Astrocyte (in vitro differentiated cells and primary cell): ENCODE measurements at places on chromosomes 11 and 22.

DNA sequence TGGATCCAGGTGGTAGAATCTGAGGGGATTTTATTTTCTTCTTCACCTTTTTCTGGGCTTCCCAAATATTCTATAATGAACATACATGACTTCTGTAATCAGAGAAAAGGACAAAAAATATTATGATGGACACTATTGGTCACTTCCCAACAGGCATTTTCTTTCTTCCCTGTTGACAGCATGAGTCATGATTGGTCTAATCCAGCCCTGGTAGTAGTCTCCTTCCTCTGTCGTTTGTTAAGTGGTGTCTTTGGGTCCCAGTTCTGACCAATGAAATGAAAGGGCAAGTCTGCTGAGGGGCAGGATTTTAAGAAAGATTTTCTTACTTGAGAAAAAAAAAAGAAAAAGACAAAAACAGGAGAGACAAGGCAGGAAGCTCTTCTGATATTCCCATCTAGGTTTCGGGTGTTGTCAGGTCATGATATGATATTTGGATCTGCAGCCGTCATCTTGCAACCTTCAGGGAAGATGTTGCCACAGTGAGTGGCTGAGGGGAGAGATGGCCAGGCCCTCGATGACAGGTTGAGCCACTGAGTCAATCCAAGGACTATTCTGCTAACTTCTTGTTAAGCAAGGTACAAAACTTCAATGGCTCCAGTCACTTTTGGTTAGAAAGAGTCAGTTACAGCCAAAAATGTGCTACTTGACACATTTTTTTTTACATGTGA is 23.3 kb upstream of the PLEKHB1 start:
- no peak for DNase-seq

- no peak for DNase-seq
These were observed 41.1 kb downstream of the RPS6KA4 start for GRCh38 chr11:64400102-64400501.

- DNase-seq = no peak
These were observed 294.6 kb upstream of the CTSC start for GRCh38 chr11:88632163-88632562.

- DNase-seq = no peak
These were observed 125.7 kb downstream of the WT1 start for GRCh38 chr11:32309530-32310213.

GRCh38 chr11:87583931-87584330 is 546.2 kb downstream of the TMEM135 start:
- no peak for DNase-seq

- peak; percentile 49 for DNase-seq
These were observed 969 bp downstream of the CCDC117 start for GRCh38 chr22:28773461-28773867.

GRCh38 chr11:78952175-78952574 is 377.5 kb upstream of the NARS2 start:
- no peak for DNase-seq

GRCh38 chr11:59660621-59661020 is 8.2 kb downstream of the PATL1 start:
- no peak for DNase-seq

DNA sequence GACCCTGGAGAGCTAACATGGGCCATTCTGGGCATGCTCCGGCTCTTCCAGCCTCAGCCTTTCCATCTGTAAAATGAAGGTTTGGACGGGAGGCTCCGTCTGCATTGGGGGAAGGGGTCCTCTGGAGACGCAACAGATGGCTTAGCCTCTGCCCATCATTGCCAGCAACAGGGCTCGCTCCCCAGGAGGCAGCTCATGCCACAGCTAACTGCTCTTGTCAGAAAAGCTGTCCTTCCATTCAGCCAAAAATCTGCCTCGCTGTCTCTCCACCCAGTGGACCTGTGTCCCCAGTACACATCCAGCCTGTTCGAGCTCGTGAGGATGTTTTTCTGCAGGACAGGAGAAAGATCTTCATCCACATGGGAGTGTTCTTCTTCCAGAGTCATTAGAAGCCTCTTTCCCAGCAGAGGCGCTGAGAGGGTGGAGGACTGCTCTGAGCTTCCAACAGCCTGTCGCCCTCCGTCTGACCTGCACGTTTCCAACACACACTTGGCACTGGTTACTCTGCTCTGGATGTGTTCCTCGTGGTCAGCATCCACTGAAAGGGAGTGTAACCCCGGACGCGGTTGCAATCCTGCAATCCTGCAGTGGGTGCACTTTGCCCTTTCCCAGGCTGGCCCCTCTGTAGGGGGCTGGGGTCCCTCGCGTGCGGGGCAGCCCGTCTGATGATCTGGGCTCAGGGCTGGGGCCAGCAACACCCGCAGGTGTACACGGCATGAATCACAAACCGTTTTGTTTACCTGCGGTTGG is 1340.9 kb downstream of the TBC1D22A start:
- DNase-seq = no peak

DNA sequence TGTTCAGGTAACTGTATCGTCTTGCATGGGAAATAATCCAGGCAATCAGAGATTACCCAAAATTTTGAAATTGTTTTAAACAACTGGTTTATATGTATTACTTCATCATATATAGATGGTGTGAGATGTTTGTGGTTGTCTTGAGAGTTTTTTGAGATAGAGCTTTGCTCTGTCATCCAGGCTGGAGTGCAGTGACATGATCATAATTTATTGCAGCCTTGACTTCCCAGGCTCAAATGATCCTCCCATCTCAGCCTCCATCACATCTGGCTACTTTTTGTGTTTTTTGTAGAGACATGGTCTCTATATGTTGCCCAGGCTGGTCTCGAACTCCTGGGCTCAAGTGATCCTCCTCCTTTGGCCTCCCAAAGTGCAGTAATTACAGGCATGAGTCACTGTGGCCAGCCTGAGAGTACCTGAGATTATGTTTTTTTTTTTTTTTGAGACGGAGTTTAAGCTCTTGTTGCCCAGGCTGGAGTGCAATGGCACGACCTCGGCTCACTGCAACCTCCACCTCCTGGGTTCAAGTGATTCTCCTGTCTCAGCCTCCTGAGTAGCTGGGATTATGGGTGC is 11.5 kb downstream of the CTNND1 start:
- no peak for DNase-seq

DNA sequence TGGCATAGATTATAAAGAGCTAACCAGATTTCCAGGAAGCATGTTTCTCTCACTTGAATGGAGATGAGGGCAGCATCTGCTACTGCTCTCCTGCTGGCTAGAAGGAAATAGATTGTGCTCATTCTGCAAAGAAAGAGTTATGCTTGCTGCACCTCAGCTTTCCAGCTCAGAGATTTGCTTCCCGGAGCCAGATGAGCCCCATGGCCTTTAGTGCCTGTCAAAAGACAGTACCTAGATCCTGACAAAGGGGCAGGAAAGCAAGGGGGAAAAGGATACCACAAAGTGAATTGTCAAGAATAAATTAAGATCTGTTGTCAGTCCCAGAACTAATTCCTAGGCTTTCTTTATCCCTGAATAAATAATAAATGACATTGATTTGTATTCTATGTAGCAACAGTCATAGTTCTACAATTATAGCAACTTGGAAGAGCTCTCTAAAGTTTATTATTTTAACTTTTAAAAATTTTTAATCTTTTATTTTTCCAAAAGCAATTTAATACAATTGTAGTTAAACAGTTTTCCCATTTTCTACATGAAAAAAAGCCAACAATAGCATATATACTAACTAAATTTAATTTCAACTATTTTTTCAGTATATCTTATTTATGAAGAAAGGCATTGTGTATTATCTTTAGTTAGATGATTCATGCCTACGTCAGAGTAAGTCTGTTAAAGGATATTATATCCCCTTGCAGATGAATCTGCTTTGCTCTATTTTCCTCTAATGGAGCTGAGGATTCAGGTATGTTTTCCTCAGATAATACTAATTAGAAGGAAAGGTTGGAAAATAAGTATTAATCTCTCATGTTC is 306.1 kb upstream of the DDI1 start:
- DNase-seq = peak; percentile 39

- DNase-seq = no peak
These were observed 24.8 kb downstream of the LARGE1 start for GRCh38 chr22:33895444-33895843.

- no peak for DNase-seq
These were observed 909.0 kb downstream of the BRD1 start for GRCh38 chr22:48918585-48919186.

- DNase-seq = peak; percentile 73
These were observed 22.8 kb downstream of the MRPL16 start for GRCh38 chr11:59787816-59788215.
